ENCODE measurements at places on chromosomes 3 and 15.

- DNase-seq = no peak
Observed at GRCh38 chr15:67828969-67829646, 3.8 kb downstream of the SKOR1 start.

DNA sequence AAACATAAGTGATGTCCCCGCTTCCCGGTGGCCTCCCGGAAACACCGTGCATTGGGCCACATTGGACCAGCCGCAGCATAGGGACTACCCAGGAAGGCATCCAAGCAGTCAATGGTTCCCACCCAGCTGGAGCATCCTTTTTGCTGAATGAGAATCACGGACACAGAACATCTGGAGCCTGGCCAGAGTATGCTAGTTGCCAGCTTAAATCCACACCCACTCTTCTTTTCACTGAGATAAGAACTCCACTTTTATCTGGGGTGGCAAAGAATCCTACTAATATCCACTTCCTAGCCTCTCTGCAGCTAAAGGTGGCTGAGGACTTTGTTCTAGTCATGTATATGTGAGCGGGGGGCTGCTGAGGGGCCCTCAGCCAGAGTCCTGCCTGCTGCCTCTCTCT, 95.2 kb upstream of the PLXNA1 start:
- no peak for DNase-seq

DNA sequence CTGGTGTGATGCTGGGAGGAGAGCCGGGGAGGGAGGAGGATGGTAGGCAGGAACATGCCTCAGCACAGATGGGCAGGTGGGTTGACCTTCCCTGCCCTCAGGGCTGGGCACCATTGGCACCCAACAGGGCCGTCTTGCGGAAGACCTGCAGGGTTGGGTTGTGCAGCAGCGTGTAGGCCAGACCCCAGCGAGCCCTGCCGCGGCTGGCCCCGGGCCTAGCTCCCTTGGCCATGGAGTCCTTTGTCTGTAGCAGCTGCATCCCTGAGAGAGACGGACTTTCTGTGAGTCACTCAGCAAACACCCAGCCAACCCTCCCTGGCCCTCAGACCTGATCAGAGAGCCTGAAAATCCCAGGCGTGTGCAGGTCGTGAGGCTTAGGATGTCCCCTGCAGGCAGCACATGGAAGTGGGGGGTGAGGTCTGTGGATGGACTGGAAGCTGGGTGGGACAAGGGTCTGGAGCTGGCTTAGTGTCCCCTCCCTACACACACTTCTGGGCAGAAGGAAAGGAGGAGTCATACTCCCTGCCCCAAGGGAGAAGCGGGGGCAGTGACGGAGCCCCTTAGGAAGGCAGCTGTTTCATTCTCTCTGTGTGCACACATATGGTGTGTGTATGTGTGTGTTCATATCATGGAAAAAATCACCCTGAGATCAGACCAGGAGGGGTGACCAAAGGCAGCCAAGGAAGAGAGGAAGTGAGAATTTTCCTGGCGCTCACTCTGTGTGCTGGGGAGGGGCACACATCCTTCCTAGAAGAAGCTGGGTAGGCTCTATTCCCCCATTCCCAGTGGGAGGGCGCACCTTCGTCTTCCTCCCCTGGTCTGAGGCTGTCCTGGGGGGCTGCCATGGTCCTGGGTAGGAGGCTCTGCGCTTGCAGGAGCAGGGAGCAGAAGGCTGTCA, 6.7 kb downstream of the ISLR start:
- DNase-seq = no peak

- DNase-seq = no peak
Observed at GRCh38 chr15:35306361-35306981, 221.4 kb upstream of the NANOGP8 start.

DNA sequence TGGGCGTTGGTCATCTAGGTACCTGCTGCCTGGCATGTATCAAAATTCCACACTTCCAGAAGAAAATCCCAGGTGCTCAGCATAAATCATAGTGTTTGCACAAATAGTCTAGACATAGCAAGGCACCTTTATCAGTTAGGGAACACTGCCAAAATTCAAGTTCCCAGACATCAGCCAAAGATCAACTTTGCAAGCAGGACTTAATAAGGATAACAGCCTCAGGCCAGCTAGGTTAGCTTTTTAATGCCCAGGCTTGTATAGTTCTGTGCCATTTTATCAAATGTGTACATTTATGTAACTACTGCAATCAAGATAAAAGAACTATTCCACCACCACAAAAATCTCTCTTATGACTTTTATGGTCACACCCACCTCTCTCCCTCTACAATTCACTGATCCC, 30.7 kb downstream of the DZIP3 start:
- no peak for DNase-seq

GRCh38 chr15:67543348-67543718, 830 bp downstream of the MAP2K5 start:
- no peak for DNase-seq

GRCh38 chr15:101028772-101029438, 109.7 kb downstream of the LRRK1 start:
- DNase-seq = no peak

GRCh38 chr3:184307915-184308314, 6.5 kb upstream of the EIF4G1 start:
- no peak for DNase-seq

DNA sequence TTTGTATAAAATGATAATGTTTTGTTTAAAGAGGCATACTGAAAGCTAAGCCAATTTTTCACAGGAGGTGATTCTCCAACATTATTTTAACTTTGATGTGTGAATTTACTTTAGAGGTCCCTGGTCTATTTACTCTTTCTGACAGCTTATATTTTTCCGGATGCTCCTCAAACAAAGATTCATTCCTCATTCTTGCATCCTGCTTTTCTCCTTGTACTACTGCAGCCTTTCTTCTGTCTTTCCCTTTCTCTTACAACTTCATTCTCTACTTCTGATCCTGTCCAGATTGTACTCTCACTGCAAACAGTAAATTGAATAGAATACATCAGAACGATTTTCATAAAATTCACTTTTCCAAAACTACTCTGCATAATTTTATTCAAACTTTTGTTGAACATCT, 5.1 kb downstream of the NPTN start:
- DNase-seq = no peak

DNA sequence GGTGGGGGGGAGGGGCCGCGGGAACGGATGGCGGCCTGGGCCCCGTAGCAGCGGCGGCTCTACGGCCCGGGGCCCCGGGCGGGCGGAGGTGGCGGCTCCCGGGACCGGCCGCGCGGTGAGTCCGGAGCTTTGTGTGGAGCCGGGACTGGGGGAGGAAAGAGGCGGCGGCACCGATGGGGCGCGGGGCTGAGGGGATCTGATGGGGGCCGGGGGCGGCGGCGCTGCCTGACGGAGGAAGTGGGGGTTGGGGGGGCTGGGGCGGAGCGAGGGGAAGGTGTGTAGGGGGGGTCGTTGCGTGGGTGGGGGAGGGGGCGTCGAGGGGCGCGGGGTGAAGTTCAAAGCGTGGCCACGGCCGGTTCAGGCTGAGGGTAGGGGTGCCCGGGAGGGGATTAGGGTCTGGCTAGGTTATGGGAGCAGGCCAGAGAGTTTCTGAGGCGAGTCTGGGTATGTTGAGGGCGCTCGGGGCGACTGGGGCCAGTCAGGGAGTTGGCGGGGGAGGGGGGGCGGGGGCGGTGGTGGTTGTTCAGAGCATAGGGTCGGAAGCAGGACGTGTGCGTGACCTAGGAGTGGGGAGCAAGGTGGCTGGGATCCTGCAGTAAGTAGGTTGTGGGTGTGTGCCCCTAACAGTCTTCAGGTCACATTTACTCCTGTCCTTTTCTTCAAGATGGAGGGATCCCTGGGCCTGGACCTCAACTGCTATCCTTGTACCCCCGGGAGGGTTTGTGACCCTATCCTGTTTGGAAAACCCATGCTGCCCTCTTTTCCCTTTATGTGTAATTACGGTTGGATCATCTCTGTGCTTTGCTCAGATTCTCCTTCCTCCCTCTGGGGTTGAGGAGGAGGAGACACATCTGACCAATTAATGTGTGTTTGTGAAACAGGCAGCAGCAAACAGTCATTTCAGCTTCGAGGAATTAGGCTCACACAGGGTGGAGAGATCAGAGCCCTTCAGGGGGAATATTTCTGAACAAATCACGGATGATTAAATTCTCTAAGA, 644 bp downstream of the ZNF609 start:
- DNase-seq = peak; percentile 56

GRCh38 chr15:37876900-37877299, 57.5 kb upstream of the TMCO5A start:
- no peak for DNase-seq

DNA sequence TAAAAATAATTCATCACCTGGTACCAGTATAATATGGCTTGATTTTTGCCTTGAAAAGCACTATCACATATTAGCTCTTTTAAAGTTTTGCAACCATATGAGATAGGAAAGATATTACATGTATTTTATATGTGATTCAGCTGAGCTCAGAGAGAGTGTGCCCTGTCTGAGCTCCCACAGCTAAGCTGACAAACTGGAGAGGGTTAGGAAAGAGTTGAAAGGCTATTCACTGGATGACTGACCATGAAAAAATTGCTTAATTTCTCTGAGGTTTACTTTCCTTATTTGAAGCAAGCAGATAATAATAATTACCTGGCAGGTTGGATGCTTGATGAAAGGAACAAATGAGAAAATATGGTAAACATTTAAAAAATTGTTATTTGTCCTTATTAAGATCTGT, 97.4 kb upstream of the CCDC80 start:
- no peak for DNase-seq

DNA sequence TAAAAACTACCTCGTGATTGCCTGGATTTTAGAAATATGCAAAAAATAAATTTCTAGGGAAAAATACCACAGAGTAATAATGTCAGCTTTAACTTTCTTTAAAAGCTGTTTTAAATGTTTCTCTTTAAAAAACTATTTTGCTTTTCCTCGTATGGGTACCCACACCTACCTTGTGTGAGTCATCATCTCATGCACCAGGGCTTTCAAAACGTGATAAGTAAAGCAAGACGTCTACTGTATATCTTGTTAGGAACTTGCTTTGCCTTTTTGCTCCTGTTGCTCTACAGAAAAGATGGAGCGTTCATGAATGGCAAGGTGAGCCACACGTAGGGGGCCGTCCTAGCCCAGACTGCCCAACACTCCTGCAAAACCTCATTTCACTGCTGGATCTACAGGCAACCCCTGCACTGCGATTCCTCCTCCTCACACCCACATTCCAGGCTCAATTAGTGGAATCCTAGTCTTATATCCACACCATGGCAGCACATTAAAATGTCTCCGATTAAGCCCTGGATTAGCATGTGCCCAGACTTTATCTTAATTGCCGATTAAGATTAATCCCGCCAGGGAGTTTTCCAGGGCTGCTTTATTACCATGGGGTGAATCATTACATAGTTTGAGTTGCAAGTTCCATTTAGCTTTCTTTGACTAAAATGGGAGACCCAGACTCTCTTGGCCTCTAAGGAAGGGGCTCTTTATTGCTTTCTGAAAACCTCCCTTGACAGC, 293.6 kb upstream of the ICE2 start:
- DNase-seq = no peak

DNA sequence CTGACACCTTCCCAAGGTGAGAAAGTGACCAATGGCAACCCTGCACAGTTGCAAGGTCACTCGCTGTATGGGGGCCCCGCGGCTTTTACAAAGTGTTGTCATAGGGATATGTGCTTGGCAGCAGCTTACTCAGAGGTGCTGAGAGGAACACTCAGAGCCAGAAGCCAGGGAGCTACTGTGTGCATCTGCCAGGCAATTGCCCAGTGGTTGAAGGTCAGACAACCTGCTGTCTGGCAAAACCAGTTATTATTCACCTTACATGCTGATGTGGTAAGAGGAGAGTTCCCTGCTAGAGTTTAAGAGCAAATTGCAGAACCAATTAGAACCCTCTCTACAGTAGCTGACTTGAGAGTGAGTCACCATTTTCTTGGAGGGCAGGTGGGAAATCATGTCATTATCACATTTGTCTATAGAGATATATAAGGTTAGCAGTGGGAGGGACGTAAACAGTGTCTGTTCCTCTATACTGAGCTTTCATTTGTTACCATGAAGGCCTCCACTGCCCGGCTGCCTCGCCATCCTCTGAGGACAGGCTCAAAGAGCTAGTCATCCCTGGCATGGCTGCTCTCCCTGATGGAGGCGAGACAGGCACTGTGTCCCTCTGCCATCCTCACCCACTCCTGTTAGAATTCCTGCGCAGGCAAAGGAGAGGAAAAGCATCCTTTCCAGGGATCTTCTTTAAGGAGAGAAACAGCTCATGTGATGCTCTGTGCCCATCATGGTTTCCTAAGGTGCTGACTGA, 274.4 kb downstream of the PLCL2 start:
- DNase-seq = no peak

DNA sequence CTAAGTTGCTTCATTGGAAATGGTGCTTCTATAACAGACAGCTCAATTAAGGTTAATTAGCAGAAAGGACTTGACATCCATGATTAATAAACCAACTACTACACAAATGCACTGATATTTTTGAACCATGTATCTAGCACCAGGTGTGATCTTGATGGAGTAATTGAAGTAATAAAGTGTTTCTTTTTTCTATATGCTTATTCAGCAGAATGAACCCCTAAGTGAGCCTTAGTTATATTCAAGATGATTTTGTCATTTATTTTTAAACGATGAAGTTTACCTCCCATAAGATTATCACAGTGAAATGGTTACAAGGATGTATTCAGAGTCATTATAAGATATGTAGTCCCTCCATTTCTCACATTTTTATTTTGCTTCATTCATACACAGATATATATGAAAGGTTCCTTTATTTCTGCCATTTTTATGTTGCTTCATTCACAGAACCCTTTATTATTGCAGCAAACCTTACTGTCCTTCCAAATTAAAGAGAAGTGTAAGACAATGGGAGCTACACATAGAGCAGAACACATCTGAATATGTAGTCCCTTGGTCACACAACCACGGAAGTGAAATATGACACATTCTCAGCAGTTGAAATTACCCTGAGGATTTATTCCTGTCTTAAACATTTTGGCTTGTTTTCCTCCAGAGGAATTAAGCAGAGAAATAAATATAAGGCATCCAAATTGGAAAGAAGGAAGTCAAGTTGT, 295.0 kb downstream of the RAP2B start:
- no peak for DNase-seq

DNA sequence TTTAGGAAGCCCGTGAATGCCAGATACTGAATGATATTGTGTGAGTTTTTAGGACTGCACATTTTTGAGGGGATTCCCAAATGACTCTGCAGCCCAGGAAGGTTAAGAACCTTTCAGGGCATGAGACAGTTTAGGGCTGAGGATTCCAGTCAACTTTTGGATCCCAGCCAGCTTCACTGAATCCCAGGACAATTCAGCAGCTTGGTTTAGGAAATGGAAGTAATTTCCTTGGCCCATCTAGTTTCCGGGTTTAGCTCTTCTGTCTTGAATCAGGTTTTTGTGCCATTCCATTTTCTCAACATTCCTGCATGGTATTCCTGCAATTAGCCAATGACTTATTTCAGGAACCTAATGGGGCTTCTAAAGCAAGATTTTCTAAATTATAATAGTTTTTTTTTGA, 253.9 kb downstream of the LSAMP start:
- no peak for DNase-seq
